ENCODE measurements at places on chromosomes 5 and 9.
A peak's percentile ranks its signal among the peaks of the same experiment; 100 is the strongest.

DNA sequence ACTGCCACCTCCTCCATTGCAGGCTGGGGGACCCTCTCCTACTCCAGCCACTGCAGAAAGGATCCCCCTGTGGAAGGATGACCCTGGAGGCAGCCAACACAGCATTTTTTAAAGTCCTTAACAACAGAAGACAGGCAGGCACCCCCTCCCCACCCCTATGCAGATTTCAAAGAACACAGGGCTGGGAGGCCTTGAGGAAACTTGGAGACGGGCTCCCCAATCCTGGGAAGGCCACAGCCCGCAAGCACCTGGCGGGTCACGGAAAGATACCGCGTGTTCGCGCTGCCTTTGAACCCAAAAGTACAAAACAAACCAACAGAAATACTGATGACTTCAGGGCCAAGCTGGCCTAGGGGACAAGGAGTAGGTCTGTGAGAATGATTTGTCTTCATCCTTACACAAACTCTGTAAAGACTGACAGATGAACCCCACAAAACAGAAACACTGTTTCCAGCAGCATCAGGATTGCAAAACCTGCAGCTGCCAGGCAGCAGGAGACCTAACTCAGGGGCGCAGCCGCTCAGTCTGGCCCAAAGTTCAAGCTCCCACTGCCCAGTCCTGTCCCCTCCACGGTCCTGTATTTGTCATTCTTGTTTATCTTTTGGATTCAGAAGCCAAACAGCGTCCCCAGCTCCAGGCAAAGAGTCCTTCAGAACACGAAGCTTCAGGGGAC is 13.8 kb downstream of the VAV2 start:
- DNase-seq, result no peak

GRCh38 chr5:157214861-157215513 is 34.3 kb downstream of the ITK start:
- no peak for DNase-seq

DNA sequence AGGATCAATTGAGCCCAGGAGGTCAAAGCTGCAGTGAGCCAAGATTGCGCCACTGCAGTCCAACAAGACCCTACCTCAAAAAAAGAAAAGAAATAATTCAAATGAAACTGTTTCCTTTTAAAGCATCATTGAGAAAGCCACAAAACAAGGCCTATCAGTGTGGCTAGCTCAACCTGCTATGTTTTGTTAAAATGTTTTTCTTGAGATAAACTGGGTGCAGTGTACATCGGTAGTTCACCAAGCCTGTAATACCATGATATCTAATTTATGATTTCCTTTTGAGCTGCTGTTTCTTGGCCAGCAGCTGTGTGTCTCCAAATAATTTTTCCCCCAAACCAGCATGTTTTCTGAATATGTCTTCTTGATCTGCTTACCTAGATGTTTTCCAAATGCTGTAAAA is 97.3 kb upstream of the GOLGA1 start:
- no peak for DNase-seq

- peak; percentile 55 for DNase-seq
These were observed 777 bp downstream of the ENDOG start for GRCh38 chr9:128818839-128819715.

GRCh38 chr9:93134015-93134739 is at the start of gene NINJ1:
NINJ1 (minus strand) TSS chr9:93134251; CDS start chr9:93134217, 34 bp downstream.
- DNase-seq, result peak; percentile 94

DNA sequence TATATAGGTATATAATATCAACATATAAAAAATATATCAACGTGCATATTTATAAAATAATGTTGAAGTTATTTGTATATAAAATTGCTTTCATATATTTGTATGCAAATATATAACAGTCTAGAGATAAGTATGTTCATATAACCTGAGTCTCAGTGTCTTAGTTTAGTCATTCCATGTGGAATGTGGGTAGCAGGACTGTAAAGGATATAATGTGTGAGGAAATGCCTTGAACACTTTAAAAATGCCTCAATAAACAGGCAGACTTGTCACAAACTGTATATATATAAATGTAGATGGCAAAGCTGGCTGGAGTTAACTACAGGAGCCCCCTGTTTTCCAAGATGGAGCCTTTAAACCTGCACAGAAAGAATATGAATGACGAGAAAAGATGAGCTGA is 48.4 kb downstream of the CCDC125 start:
- DNase-seq, result no peak

GRCh38 chr5:98936948-98937715 is 8.3 kb upstream of the CHD1 start:
- peak; percentile 39 for DNase-seq

DNA sequence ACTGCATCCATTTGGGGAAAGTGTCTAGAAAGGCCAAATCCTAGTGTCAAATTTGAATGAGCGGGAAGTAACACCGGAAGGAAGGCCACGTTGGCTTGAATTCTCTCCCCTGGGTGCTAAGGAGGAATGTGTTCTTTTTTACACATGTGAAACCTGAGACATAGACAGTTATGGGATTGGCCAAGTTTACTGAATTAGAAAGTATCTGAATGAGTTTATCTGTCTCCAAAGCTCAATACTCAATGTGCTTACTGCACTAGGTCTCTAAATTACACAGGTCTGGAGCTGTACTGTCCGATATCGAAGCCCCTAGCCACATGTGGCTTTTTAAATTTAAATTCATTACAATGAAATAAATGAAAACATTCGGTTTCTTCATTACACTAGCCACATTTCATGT is 6.0 kb downstream of the DMRT1 start:
- DNase-seq, result no peak

DNA sequence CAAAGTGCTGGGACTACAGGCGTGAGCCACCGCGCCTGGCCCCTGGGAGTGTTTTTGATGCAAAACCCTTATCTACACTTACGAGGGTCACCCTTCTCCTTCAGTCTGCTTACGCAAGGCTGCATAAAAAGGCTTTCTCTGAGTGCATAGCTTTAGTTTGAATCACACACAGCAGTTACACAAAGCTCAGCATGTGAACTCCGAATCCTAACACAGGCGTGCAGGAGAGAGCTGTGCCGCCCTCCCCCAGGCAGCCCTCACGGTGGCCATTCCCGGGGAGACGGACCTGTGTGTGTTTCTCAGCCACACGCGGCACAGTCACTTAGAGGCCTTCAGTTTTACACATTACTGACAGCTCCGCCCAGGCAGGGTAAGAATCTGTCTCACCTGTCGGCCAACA is 26.7 kb downstream of the EXD3 start:
- no peak for DNase-seq

GRCh38 chr5:4366628-4367027 is 771.0 kb downstream of the IRX1 start:
- no peak for DNase-seq

- DNase-seq, result no peak
These were observed 159.7 kb downstream of the DOCK2 start for GRCh38 chr5:169796731-169797130.

DNA sequence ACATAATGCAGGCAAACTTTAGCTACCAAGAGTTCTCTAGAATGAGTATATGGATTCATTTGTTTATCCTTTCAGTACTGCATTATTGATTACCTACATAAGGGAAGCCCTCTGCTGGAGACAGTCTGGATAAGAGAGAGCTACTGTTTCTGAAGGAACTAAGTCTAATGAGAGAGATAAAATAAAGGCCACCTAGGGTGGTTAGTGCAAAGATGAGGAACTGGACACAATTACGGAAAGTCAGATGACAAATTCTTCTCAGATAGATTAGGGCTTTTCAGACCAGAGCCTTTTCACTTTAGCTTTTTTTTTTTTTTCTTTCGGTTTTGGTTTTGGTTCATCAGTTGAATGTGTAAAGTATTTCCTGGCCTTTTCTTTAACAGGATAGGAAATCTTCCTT is 31.3 kb downstream of the ISOC1 start:
- no peak for DNase-seq

DNA sequence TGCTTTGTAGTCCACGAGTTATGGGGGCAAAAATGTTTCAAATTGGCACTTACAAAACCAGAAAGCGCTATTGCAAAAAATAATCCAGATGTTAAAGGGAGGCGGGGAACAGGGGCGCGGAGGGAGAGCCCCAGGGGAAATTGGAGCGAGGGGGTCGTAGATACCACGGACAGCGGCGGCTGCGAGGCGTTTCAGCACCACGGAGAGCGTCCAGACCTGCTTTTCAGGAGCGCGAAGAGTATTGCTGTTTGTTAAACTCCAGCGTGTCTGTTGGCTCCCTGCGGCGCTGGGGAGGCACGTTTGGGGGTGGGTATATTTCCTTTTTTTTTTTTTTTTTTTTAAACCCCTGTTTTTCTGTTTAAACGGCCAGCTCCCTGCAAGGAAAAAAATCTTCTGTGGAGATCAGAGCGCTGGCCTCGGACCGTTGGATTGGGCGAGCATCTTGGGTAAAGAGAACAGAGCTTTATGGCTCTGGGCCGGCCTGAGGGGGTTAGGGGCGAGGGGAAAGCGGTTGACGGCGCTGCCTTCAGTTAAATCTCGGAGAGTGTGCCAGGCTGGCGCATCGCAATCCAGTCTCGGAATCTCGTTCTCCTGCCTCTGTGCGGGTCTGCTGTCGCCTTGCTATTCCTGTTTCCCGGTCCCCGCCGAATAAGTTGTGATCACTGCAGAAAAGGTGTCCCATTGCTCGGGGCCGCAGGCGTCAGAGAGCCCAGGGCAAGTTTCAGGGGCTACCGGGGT is at the start of gene GLRA1:
Gene GLRA1, minus strand, starts transcription at position 288 of the 738 bp plus-strand sequence. CDS start 302 bp downstream, outside the sequence.
- peak; percentile 61 for DNase-seq

GRCh38 chr5:120236360-120236759 is 227.7 kb upstream of the PRR16 start:
- no peak for DNase-seq

DNA sequence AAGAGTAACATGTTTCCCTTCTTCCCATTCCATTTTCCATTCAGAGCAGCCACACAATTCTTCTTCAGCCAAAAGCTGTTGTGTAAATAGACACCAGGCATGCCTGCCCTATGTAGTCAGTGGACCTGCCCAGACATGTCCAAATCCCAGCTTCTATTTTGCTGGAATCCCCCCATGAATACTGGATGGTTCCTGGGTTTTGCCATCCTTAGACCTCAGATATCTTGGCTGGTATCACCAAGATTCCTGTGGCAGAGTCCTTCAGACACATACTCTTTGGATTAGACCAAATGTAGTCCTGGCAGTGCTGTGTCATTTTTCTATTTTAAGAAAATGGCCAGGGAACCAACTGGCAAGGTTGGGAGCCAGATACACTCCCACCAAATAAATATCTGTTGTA is 10.3 kb downstream of the FST start:
- no peak for DNase-seq

GRCh38 chr5:133941456-133942196 is 26.8 kb downstream of the C5orf15 start:
- no peak for DNase-seq

DNA sequence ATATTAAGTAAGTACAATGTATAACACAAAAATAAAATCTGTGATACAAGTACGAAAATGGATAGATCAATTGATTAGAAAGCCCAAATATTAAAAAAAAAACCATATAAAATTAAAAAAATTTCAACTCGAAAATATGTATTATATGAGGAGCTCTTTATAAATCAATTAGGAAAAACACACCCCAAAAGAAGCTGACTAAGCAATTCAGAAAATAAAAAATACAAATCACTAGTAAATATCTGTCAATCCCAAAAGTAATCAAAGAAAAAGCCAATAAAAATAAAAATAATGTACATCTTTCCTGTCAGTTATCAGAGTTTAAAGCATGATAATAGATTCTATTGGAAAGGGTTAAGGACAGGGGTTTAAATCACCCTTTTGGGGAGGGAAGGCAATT is 10.2 kb upstream of the ACSL6 start:
- DNase-seq, result no peak

DNA sequence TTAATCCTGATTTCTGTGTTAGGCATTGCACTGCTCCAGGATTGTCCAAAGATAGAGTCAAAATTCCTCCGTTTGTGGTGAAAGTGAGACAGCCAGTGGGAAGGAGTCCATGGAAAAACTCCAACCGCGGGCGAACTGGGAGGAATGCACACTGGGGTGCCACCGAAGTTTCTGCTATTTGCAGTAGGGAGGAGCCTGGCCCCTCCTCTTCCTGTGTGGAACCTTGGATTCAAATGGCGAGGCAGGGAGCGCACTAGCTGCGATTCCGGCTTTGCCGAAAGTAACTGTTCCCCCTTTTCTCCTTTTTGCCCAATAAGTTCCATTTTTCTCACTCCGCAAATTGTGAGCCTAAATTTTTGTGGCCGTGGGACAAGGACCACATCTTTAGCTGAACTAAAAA is 9.3 kb downstream of the BAAT start:
- DNase-seq, result no peak

DNA sequence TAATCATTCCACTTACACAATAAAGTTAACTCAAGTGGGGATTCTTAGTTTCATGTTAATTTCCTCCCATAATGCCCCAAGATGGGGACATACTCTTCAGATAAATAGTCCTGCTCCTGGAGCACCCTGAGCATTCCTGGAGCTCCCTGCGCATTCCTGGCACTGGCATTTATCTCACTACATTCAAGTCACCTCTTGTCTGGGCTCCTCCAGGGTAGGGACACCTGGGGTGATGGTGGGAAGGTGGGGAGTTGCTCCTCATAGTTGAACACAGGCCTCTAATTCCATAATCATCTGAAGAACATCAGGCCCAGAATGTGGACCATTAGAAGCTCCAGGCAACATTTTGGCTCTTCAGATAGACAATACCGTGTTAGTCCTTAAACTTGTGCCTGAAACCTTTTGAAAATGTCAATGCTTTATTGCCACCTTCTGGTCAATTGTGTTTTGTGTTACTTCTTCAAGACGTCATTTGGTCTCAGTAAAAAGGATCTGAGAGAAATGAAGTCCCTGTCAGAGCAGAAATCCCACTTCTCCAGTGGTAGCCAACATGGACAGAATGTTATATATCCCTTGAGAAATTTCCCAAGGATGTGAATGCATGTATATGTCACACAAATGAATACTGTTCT is 14.2 kb upstream of the AGGF1 start:
- DNase-seq, result no peak

- no peak for DNase-seq
These were observed 22.9 kb upstream of the ASS1 start for GRCh38 chr9:130421802-130422276.

GRCh38 chr5:55308254-55308836 is 556 bp downstream of the MTREX start:
- DNase-seq, result peak; percentile 31

- DNase-seq, result no peak
These were observed 703 bp downstream of the ISCA1 start for GRCh38 chr9:86281593-86282076.

DNA sequence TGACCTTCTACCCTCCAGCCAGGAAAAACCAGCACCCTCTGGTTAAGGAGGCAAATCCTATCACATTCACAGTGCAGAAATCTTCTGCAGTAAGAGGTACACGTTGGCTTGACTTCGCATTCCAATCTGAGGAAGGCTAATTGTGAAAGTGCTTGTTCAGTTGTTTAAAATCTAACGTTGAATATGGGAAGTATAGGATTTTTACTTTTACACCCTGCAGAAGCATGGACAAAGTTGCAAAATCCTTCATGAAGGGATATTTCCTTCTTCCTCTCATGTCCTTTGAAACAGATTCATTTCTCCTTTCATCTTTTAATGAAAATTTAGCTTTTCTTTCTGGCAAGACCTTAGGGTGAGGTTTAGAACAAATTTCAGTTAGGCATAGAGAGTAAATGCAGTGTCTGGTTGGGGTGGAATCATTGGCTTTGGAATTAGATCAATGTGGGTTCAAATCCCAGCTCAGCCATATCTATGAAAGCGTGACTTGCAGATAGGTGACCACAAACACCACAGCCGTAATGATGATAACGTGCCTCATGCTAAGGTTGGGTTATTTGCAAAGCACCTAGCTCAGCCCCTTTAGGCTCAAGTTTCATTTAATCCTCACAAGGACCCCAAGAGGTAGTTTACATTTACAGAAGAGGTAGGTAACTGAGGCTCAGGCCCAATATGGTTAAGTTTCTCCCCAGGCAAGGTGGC is 42.2 kb upstream of the C5orf58 start:
- DNase-seq, result no peak

Data from activated CD4-positive, alpha-beta memory T cell treated with anti-CD3 and anti-CD28 coated beads for 36 hours (primary cell).